Hepatocyte (in vitro differentiated cells): ENCODE measurements at places on chromosomes 7 and 10. TPM values are rescaled to one million over a fixed set of nuclear protein-coding genes. Genes with fewer than 3 reads are reported as not detected.

Gene CNPY1
- not detected in 2 replicates for total RNA-seq

Gene AZGP1
- 46.1 and 52.6 TPM in 2 replicates for total RNA-seq

Gene FGF8
- total RNA-seq: not detected in 2 replicates

Gene TUBB8
- total RNA-seq: 0.70 and 0.80 TPM in 2 replicates

Gene ITPRIP
- 4.9 and 5.9 TPM in 2 replicates for total RNA-seq

Gene CFAP43
- total RNA-seq: 0.83 and 1.6 TPM in 2 replicates

Gene ARHGAP22
- 0.52 and 1.8 TPM in 2 replicates for total RNA-seq

Gene NOLC1
- total RNA-seq: 29.8 and 50.4 TPM in 2 replicates

Gene PNLIPRP3
- total RNA-seq: 0.93 and 1.0 TPM in 2 replicates

- H3K27ac ChIP-seq: peak overlapping the region; percentile 79
- H3K27me3 ChIP-seq: no peaks in the 10 kb centered on the region
- H3K4me3 ChIP-seq: peak overlapping the region; percentile 2
- no peak for DNase-seq
Measured at GRCh38 chr7:105877736-105878135, 1.3 kb upstream of the ATXN7L1 start.

GRCh38 chr7:158747408-158747807, 42.8 kb upstream of the NCAPG2 start:
- no peaks in the 10 kb centered on the region for H3K27me3 ChIP-seq
- no peaks in the 10 kb centered on the region for H3K4me1 ChIP-seq
- H3K27ac ChIP-seq: no peak overlapping the region
- DNase-seq: no peak
- no peaks in the 10 kb centered on the region for H3K36me3 ChIP-seq

GRCh38 chr7:157555944-157556641, 219.3 kb downstream of the DNAJB6 start:
- no peak overlapping the region for H3K27ac ChIP-seq
- no peaks in the 10 kb centered on the region for H3K36me3 ChIP-seq
- H3K27me3 ChIP-seq: no peaks in the 10 kb centered on the region
- DNase-seq: no peak
- no peak overlapping the region for H3K4me3 ChIP-seq

- no peaks in the 10 kb centered on the region for H3K4me1 ChIP-seq
- H3K27me3 ChIP-seq: no peaks in the 10 kb centered on the region
- no peak overlapping the region for H3K4me3 ChIP-seq
- no peak for DNase-seq
Measured at GRCh38 chr10:100254191-100254590, 13.2 kb downstream of the CWF19L1 start.

GRCh38 chr10:127694580-127695193, 42.3 kb upstream of the FOXI2 start:
- H3K27me3 ChIP-seq: peaks cover 2% of the 10 kb centered on the region
- no peak overlapping the region for H3K27ac ChIP-seq
- no peaks in the 10 kb centered on the region for H3K36me3 ChIP-seq
- peak; percentile 57 for DNase-seq
- no peaks in the 10 kb centered on the region for H3K4me1 ChIP-seq
- H3K4me3 ChIP-seq: no peak overlapping the region

DNA sequence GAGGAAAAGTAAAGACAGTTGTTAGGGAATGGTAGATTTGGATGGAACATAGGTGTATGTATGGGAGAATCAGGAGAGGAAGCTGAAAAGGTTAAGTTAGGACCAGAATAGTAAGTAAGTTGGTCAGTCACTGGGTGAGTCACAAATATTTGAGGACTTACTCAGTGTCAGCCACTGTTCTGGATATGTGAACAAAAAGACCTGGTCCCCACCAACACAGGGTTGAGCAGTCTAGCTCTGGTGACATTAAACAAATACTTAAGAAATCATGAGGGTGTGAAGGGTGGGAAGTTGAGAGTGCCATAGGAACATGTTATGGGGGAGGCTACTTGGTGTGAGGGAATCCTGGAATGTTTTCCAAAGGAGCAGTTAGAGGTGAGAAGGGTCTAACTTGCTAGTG, 246.9 kb downstream of the PTEN start:
- no peak overlapping the region for H3K4me3 ChIP-seq
- no peaks in the 10 kb centered on the region for H3K36me3 ChIP-seq
- DNase-seq: no peak

- no peak overlapping the region for H3K4me3 ChIP-seq
Measured at GRCh38 chr10:3892440-3893425, 107.7 kb upstream of the KLF6 start.

GRCh38 chr7:149884016-149884415, 10.2 kb downstream of the ATP6V0E2 start:
- no peaks in the 10 kb centered on the region for H3K4me1 ChIP-seq
- no peaks in the 10 kb centered on the region for H3K27me3 ChIP-seq
- H3K4me3 ChIP-seq: no peak overlapping the region
- DNase-seq: peak; percentile 18
- H3K27ac ChIP-seq: no peak overlapping the region

- H3K27ac ChIP-seq: peak overlapping the region; percentile 43
- H3K4me1 ChIP-seq: peaks cover 34% of the 10 kb centered on the region
- H3K4me3 ChIP-seq: peak overlapping the region; percentile 55
- no peaks in the 10 kb centered on the region for H3K27me3 ChIP-seq
Measured at GRCh38 chr10:79243181-79244067, 103.8 kb upstream of the PPIF start.

DNA sequence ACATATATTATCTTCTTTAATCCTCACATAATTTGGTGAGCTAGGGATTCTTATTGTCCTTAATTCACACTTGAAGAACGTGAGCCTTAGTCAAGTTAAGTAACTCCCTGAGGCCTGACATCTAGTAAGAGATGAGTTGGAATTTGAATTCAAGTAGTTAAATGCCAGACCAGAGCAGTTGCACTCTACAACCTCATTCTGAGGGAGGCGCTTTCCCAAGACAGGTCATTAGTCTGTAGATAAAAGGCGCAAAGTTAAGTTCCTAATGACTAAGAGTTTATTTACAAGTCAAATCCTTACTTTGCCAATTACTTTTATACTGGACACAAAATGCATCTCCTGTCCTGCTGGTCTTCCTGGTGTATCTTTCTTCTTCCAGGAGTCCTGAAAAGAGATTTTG, 3.6 kb upstream of the EXOC6 start:
- H3K27me3 ChIP-seq: no peaks in the 10 kb centered on the region
- H3K27ac ChIP-seq: no peak overlapping the region
- no peaks in the 10 kb centered on the region for H3K4me1 ChIP-seq
- DNase-seq: peak; percentile 13

GRCh38 chr10:103467406-103467805, 8.7 kb upstream of the CALHM1 start:
- no peak overlapping the region for H3K27ac ChIP-seq
- H3K4me3 ChIP-seq: no peak overlapping the region
- H3K4me1 ChIP-seq: no peaks in the 10 kb centered on the region
- H3K36me3 ChIP-seq: no peaks in the 10 kb centered on the region
- DNase-seq: no peak

DNA sequence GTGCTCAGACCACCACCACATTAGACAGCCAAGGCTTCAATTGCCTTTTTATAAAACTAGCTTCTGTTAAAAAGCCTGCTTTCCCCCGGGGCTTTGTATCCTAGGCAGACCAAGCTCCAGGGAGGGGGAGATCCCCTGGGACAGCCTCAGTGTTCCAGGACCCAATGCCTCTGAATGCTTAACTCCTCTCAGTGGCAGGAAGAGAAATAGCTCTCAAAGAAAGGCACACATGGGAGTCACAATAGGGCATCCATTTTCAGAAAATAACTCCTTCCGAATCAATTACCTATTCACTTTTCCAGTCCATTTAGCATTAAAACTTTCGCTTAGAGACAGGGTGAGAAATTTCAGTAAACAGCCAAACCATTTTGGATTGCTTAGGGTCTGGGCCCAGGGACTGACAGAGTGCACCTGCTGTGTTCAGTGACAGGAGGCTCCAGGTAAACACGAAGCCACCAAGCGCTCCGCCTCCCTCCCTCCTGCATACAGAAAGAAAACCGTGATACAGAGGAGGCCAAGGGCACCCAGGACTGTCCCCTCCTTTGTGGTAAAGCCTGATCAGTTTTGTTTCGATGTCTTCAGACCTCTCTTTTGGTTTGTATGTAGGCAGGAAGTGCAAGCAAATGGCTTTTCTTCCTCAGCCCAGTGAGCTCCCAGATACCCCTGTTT, 599.7 kb downstream of the KCNMA1 start:
- no peak overlapping the region for H3K27ac ChIP-seq
- H3K27me3 ChIP-seq: no peaks in the 10 kb centered on the region
- no peak for DNase-seq

DNA sequence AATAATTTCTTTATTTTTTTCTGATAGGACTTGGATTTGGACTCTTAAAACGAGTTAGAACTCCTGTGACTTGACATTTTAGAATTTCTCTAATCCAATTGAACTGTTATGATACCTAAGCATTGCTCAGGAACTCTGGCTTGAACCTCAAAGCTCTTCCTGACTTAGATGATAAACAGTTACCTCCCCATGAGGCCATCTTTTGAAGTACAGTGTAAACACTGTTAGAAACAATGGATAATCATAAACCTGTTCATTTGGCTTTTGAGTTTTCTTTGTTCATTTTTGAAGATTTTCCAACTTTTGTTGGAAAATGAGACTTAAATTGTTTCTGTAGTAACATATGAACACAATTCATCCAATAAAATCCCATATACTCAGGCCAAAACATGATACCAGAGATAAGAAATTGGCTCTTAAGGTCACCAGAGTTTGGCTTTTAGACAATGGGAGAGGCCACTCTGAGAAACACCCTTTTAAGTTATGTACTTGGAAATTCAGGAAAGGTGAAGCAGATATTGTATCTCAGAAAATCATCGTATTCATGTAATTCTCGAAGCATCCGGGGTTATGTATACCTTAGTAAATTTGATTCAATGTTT, 59.6 kb downstream of the RUNDC3B start:
- no peaks in the 10 kb centered on the region for H3K4me1 ChIP-seq
- H3K4me3 ChIP-seq: no peak overlapping the region
- no peaks in the 10 kb centered on the region for H3K36me3 ChIP-seq
- no peak overlapping the region for H3K27ac ChIP-seq
- no peaks in the 10 kb centered on the region for H3K27me3 ChIP-seq

GRCh38 chr10:43205681-43206390, 61.0 kb downstream of the RASGEF1A start:
- no peaks in the 10 kb centered on the region for H3K36me3 ChIP-seq
- H3K4me1 ChIP-seq: peaks cover 6% of the 10 kb centered on the region
- no peaks in the 10 kb centered on the region for H3K27me3 ChIP-seq
- DNase-seq: no peak
- H3K4me3 ChIP-seq: no peak overlapping the region
- no peak overlapping the region for H3K27ac ChIP-seq

DNA sequence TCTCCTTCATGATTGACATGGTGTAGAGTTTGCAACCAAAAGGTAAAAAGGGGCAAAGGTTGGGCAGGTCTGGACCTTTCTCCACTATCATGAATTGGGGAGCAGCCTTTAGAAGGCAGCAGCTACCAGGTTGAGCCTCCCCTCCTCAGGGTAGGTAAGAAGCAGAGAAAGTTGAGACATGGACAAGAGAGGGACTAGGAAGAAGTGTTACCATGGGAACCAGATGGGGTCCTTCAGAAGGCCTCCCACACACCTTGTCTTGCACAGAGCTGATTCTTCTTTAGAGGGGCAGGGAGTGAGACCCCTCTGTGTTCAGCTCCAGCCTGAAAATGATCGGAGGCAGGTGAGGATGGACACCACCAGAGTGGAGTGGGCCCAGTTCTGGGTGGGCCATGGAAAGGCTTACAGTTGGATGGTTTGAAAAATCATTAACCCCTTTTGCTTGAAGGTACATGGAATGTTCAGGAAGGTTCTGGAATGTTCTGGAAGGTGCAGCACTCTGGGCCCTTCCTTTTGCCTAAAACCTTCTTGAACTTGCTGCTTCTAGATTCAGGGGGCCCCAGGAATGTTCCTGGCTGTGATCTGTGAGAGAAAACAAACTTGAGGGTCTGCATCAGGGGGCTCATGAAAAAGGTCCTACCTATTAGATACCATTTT, 7.0 kb downstream of the VPS37D start:
- DNase-seq: no peak
- no peaks in the 10 kb centered on the region for H3K36me3 ChIP-seq
- H3K27ac ChIP-seq: no peak overlapping the region
- H3K4me1 ChIP-seq: no peaks in the 10 kb centered on the region
- H3K27me3 ChIP-seq: no peaks in the 10 kb centered on the region
- H3K4me3 ChIP-seq: no peak overlapping the region

DNA sequence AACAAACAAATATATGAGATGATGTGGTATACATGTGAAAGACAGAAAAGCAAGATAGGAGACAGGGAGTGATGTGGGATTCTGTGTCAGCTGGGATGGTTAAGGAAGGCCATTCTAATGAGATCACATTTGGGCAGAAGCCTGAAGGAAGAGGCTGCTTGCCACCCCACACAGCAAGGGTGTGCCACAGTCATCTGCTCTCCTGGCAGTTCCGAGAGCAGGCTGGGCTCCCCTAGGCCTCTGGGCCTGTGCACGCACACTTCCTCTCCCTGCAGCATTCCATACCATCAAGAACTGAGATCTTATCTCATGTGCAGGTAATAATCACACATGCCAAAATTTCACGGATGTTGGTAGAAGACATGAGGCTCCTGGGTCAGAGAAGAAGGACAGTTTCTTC, 43.1 kb downstream of the SYPL1 start:
- no peak for DNase-seq
- H3K36me3 ChIP-seq: no peaks in the 10 kb centered on the region
- H3K4me1 ChIP-seq: peaks cover 37% of the 10 kb centered on the region
- no peak overlapping the region for H3K4me3 ChIP-seq
- no peak overlapping the region for H3K27ac ChIP-seq
- no peaks in the 10 kb centered on the region for H3K27me3 ChIP-seq

GRCh38 chr7:116030651-116031276, at the start of gene TFEC:
Gene TFEC (minus strand): TSS chr7:116030763. CDS start chr7:115984441, 46,322 bp downstream.
- no peaks in the 10 kb centered on the region for H3K36me3 ChIP-seq
- no peak within 1 kb of the TSS for H3K4me3 ChIP-seq
- H3K4me1 ChIP-seq: no peaks in the 10 kb centered on the region
- H3K27me3 ChIP-seq: no peaks in the 10 kb centered on the region

- no peaks in the 10 kb centered on the region for H3K27me3 ChIP-seq
- DNase-seq: no peak
- no peak overlapping the region for H3K27ac ChIP-seq
Measured at GRCh38 chr7:33101906-33102305, 7.3 kb downstream of the RP9 start.

GRCh38 chr7:50644114-50644513, 78.9 kb upstream of the DDC start:
- DNase-seq: no peak
- no peaks in the 10 kb centered on the region for H3K4me1 ChIP-seq
- no peak overlapping the region for H3K4me3 ChIP-seq
- H3K27me3 ChIP-seq: no peaks in the 10 kb centered on the region

DNA sequence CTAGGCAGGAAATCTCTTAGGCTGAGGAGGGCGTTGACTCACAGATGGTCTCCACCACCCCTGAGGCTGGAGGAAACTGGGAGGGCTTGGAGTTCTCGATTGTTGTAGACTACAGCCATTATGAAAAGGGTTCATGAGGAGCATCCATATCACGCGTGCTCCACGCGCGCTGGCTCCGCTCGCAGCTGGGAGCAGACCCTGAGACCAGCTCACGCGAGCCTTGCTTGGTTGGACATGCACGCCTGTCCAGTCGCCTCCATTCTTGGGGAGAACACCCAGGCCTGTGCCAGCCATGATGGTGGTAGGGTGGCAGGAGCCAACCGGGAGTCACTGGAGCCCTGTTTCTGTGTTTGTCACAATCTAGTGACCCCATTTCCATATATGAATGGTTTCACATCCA, 139.1 kb downstream of the TCERG1L start:
- H3K4me3 ChIP-seq: no peak overlapping the region
- no peak for DNase-seq
- H3K36me3 ChIP-seq: no peaks in the 10 kb centered on the region
- no peaks in the 10 kb centered on the region for H3K4me1 ChIP-seq
- no peaks in the 10 kb centered on the region for H3K27me3 ChIP-seq

- no peak overlapping the region for H3K27ac ChIP-seq
- H3K4me1 ChIP-seq: no peaks in the 10 kb centered on the region
- no peaks in the 10 kb centered on the region for H3K36me3 ChIP-seq
- H3K4me3 ChIP-seq: no peak overlapping the region
- DNase-seq: no peak
Measured at GRCh38 chr10:109689785-109690184, 233.5 kb downstream of the XPNPEP1 start.
